Mammary microvascular endothelial cell (primary cell): ENCODE measurements at places on chromosomes 12 and 14. TPM values are rescaled to one million over a fixed set of nuclear protein-coding genes. Genes with fewer than 3 reads are reported as not detected.

Gene TMEM119
- total RNA-seq, result 0.94 TPM in 1 of 2 replicates, not detected in the other

Gene TAS2R42
- not detected in 2 replicates for total RNA-seq

Gene GZMB
- not detected in 2 replicates for total RNA-seq

Gene GCN1
- total RNA-seq, result 72.3 and 80.8 TPM in 2 replicates

Gene GPR137C
- 0.87 and 1.0 TPM in 2 replicates for total RNA-seq

Gene FAM181A
- not detected in 2 replicates for total RNA-seq

Gene TAS2R8
- total RNA-seq, result not detected in 2 replicates

Gene HPD
- total RNA-seq, result not detected in 2 replicates

Gene TOGARAM1
- 6.1 and 10.7 TPM in 2 replicates for total RNA-seq

Gene NEUROD4
- not detected in 2 replicates for total RNA-seq

Gene SPIC
- not detected in 2 replicates for total RNA-seq

Gene STAT2
- 50.8 and 60.7 TPM in 2 replicates for total RNA-seq

Gene CBX5
- 38.4 and 40.4 TPM in 2 replicates for total RNA-seq

Gene STAC3
- not detected in 2 replicates for total RNA-seq

Gene RAD51AP1
- 27.8 and 28.1 TPM in 2 replicates for total RNA-seq

Gene TCTN2
- 7.3 and 10.0 TPM in 2 replicates for total RNA-seq
